ENCODE measurements at places on chromosomes 16 and 17.
A peak's percentile ranks its signal among the peaks of the same experiment; 100 is the strongest.

GRCh38 chr16:85437166-85438052, 175.7 kb upstream of the GSE1 start:
- H3K27ac ChIP-seq = no peak overlapping the region
- no peak overlapping the region for H3K4me3 ChIP-seq
- H3K36me3 ChIP-seq = no peaks in the 10 kb centered on the region
- DNase-seq = no peak
- peaks cover 3% of the 10 kb centered on the region for H3K27me3 ChIP-seq

GRCh38 chr16:55294129-55294528, 29.9 kb upstream of the IRX6 start:
- H3K4me3 ChIP-seq = no peak overlapping the region
- DNase-seq = no peak
- H3K36me3 ChIP-seq = no peaks in the 10 kb centered on the region
- H3K4me1 ChIP-seq = no peaks in the 10 kb centered on the region
- H3K27me3 ChIP-seq = no peaks in the 10 kb centered on the region

DNA sequence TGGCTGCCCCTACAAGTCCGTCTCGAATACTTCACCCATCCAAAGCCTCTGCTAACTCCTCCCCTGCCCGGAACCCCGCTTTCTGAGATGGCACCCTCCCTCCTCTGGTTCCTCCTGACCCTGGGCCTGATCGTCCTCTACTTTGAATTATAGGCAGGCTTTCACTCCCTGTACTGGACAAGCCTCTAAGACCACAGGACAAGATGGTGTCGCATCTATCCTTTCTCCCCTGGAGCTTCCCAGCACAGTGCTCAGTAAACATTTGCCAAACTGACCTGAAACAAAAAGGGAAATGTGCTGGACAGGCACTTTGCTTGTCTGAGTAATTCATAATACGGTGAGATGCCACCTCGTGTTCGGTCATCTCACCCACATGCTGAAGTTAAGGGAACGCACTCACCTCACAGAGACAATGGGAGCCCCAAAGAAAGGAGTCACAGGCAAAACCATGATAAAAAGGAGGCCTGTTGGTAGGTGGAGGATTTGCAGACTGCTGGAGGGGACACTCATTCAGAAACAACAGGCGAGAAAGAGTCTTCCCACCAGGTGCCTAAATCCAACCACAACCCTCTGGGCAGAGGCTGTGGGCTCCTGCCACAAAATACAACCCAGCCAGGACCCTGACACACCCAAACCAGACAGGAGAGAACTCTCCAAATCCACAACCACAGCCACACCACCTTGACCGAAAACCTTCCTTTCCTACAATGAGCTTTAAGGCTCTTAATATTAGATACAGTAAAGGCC, 28.2 kb downstream of the SNN start:
- H3K36me3 ChIP-seq = peaks cover 39% of the 10 kb centered on the region
- no peak overlapping the region for H3K4me3 ChIP-seq
- H3K27ac ChIP-seq = no peak overlapping the region
- H3K27me3 ChIP-seq = no peaks in the 10 kb centered on the region
- H3K4me1 ChIP-seq = 0 out of 2 replicates have a peak, but pooled peaks cover 3% of the 10 kb centered on the region

- H3K4me3 ChIP-seq = peak overlapping the region; percentile 79
- DNase-seq = peak; percentile 60
- peak overlapping the region; percentile 42 for H3K27ac ChIP-seq
- no peaks in the 10 kb centered on the region for H3K27me3 ChIP-seq
- H3K4me1 ChIP-seq = peaks cover 24% of the 10 kb centered on the region
These were observed 5.8 kb downstream of the TRIM25 start for GRCh38 chr17:56908001-56908542.

Data from GM12878 (cell line).